Osteocyte (in vitro differentiated cells): ENCODE measurements at places on chromosomes 1 and 21. TPM values are rescaled to one million over a fixed set of nuclear protein-coding genes. Genes with fewer than 3 reads are reported as not detected.

GRCh38 chr1:157376681-157377080, 175.6 kb downstream of the FCRL5 start:
- H3K27me3 ChIP-seq, result peaks cover 65% of the 10 kb centered on the region
- no peak for DNase-seq
- H3K4me1 ChIP-seq, result no peaks in the 10 kb centered on the region
- no peak overlapping the region for H3K4me3 ChIP-seq
- H3K36me3 ChIP-seq, result no peaks in the 10 kb centered on the region

DNA sequence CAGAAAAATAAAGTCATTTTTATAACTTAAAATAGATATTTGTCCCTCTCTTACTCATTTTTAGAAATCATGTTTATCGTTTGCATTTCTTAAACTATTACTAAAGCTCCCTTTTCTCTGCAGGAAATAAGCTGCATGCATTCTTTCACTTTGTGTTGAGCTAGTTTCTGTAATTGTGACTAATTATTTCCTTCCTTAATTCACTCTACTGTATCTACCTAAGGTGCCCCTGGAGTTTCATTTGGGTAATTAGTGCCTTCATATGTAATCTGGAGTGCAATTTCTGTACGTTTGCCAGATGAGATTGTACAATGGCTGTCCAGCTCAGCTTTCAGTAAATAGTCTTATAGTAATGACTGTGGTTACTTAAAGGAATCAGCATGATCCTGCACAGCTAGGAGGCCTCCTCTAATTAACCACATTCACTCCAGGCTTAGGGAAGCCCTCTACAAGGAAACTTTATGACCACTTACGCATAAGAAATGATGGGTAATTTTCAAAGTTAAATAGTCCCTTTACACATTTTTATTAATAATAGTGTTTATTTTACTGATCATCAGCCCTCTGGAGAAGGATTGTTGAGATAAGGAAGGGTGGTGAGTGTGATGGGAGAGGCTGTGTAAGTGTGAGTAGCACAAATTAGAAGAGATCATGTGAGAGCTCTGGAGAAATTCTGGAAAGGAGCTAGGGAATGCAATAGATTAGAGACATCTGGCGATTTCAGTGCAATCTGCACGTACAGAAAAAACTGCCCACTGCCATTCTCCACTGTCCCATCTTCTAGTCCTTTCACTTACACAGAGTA, 86.8 kb downstream of the LRRC8C start:
- no peak for DNase-seq
- H3K4me1 ChIP-seq, result peaks cover 31% of the 10 kb centered on the region
- H3K27ac ChIP-seq, result no peak overlapping the region
- no peaks in the 10 kb centered on the region for H3K27me3 ChIP-seq
- no peaks in the 10 kb centered on the region for H3K36me3 ChIP-seq
- no peak overlapping the region for H3K4me3 ChIP-seq

DNA sequence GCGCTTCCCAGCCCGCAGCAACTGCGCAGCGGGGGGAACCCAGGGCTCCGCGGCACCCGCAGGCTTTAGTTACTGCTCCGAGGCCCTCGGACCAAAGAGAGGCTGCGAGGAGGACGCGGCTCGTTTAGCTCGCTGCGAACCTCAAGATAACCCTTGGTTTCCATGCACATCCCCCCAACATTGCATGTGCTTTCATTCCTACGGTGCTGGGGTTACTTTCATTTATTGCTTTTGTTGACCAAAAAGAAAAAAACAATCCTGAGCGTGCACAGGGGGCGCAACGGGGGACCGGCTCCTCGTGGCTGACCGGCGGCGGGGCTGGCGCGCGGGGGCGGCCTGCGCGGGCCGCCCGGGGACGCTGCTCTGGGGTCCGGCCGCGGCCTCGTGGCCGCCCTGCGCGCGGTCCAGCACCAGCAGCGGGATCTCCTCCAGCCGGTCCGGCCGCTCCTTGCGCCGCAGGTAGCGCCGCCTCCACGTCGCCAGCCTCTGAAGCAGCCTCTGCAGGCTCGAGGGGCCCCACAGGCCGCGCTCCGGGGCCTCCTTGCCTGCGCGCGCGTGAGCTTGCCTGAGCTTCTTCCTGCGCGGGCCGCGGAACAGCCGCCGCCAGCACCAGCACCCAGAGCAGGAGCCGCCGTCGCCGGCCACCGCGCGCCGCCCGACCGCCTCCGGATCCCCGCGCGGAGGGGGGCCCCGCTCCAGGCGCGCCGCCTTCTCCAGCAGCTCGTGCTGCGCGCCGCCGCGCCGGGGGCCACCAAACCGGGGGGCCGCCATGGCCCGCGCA, 77.4 kb downstream of the DESI2 start:
- H3K4me3 ChIP-seq, result peak overlapping the region; percentile 76
- peaks cover 8% of the 10 kb centered on the region for H3K4me1 ChIP-seq
- DNase-seq, result peak; percentile 87
- H3K27ac ChIP-seq, result peak overlapping the region; percentile 71

DNA sequence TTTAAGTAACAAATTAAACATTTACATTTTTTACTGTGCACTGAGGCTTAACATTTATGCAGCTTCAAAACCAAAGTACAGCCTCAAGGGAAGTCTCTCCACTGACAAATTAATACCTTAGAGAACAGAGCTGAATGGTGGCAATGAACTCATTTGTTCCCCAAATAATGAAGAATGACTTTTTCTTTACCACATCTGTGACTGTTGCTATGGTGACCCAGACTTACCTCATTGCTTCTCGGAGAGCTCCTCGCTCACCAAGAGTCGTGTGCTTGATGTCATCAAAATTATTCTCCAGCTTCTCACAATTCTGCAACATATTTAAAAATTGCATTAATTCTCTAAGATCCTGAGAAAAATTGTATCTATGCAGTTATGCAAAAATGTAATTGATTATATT, 92.9 kb downstream of the DPYD start:
- H3K27ac ChIP-seq, result no peak overlapping the region
- peaks cover 17% of the 10 kb centered on the region for H3K4me1 ChIP-seq
- no peak overlapping the region for H3K4me3 ChIP-seq
- peaks cover 4% of the 10 kb centered on the region for H3K36me3 ChIP-seq
- no peaks in the 10 kb centered on the region for H3K27me3 ChIP-seq

GRCh38 chr1:3155056-3155925, 86.3 kb downstream of the PRDM16 start:
- no peaks in the 10 kb centered on the region for H3K4me1 ChIP-seq
- no peak overlapping the region for H3K4me3 ChIP-seq
- H3K27ac ChIP-seq, result no peak overlapping the region
- no peaks in the 10 kb centered on the region for H3K27me3 ChIP-seq
- no peak for DNase-seq

DNA sequence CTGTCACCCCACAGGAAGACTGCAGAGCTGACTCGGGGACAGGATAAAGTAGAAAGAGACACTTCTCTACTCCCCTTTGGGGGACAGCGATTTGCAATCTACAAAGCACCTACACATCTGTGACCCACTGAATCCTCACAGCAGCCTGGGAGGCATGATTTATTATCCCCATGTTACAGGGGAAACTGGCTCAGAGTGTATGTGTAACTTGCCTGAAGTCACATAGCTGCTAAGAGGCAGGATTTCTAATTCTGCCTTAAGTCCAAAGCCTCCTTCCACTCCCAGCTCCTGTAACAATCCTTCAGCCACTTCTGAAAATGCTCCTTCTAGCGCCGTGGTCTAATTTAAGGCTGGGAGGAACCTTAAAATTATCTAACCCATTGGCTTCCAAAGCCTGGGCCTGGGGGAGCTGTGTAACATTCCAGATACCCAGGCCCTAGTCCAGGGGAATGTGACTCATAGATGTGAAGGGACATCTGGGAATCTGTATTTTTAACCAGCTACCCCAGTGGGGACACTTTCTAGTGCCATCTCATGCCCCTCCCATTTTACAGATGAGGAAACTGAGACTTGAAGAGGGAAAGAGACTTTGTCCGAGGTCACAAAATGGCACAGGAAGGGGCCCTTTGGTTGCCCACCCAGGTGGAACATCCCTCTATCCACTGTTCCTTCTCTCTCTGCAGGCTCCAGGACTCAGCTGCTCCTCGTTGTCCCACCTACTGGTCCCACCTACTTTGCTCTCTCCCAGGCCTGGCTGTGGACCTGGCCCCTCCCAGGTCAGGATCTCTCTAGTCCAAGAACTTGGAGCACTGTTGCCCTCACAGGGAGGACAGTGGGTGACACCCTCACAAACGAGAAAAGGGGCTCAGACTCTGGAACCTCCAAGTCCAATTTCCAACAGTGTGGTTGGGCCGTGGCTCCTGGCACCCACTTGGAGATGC, 48.9 kb downstream of the AHDC1 start:
- H3K4me3 ChIP-seq, result no peak overlapping the region
- DNase-seq, result no peak
- H3K27ac ChIP-seq, result peak overlapping the region; percentile 91
- H3K4me1 ChIP-seq, result peaks cover 55% of the 10 kb centered on the region

GRCh38 chr1:28642056-28642846, 616 bp downstream of the TAF12 start:
- no peaks in the 10 kb centered on the region for H3K36me3 ChIP-seq
- peaks cover 37% of the 10 kb centered on the region for H3K4me1 ChIP-seq
- no peak for DNase-seq
- H3K27ac ChIP-seq, result peak overlapping the region; percentile 99

DNA sequence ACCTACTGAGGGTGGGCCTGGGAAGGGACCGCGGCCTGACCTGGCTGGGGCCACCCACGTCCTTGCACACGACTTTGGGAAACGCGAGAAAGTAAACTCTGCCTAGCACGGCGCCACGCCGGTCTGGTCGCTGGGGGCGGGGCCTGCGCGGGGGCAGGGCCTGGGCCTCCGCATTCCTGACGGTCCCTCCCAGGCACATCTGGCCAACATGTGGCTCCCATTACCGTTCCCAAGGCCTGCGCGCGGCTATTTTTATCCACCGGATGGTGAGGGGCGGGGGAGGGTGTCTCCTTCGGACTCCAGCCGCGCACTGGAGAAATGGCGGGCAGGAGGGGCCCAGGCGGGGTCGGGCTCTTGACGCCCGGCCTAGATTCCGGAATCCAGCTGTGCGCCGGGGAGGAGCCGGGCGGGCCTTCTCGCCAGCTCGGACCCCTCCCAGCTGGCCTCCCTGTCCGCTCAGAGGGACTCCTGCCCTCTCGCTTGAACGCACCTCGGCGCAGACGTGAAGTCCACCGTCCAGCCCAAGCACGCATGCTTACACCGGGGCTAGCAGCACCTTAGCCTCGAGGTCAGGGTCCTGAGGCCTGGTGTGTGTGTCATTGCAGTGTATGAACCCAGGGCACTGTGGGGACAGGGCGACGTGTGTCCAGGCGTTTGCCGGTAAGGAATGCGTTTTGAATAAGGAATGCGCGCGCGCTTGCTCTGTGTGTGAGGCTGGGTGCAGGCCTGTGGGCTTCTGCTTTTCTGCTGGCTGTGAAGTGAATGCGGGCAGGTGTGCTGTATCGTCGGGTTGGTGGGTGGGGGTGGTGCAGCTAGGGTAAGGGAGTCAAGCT, 2.1 kb downstream of the EVA1B start:
- no peaks in the 10 kb centered on the region for H3K36me3 ChIP-seq
- peak overlapping the region; percentile 81 for H3K4me3 ChIP-seq
- peak; percentile 97 for DNase-seq

DNA sequence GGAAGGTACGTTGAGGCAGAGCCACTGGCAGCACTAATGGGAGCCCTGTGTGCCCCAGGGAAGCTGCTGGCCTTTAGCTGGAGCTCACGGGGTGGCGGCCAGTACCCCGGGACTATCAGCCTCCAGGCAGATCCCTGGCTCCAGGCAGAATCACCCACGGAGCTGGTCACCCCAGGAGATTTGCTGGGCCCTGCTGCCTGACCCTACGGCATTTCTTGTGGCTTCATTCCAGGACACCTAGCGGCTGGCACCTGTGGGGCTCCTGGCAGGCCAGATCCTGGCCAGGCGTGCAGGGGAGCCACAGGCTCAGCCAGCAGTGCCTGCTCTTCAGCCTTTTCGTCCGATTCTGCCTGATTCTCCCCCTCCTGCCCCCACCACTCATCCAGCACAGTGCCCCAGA, 7.1 kb downstream of the PADI1 start:
- H3K27ac ChIP-seq, result peak overlapping the region; percentile 77
- no peaks in the 10 kb centered on the region for H3K36me3 ChIP-seq
- DNase-seq, result no peak
- peaks cover 81% of the 10 kb centered on the region for H3K4me1 ChIP-seq

DNA sequence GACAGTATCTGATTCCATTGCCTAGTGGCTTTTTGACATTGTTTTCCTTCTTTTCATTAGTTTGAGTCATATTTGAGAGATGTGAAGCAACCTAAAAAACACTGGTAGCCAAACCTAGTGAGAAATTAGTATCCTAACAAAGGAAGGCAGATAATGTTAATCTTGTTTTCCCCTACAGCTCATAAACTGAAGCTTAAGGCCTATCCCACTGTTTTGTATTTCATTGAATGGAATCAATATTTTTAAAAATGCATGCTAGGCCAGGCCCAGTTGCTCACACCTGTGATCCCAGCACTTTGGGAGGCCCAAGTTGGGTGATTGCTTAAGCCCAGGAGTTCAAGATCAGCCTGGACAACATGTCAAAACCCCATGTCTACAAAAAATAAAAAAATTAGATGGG, 1.2 kb downstream of the CR1L start:
- no peak overlapping the region for H3K27ac ChIP-seq
- peaks cover 19% of the 10 kb centered on the region for H3K27me3 ChIP-seq
- H3K36me3 ChIP-seq, result no peaks in the 10 kb centered on the region

DNA sequence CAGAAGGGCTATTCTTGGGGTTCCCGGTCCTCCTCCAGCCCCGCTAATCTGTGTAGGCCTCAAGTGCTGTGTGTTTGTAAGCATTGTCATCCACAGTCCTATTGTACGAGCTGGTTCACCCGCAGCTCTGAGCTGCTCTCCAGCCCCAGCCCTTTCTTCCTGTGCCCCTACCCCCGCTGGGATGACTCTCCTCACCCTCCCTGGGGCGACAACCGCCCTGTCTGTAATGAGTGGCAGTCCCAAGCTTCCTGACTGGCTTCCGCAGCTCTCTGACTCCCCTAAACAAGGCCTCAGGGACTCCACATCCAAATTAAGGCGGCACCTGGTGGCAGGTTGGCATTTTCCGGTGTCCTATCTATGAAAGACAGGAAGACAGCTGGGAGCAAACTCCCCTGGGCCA, 45.8 kb downstream of the TFF3 start:
- no peaks in the 10 kb centered on the region for H3K27me3 ChIP-seq
- no peaks in the 10 kb centered on the region for H3K36me3 ChIP-seq
- peak overlapping the region; percentile 4 for H3K27ac ChIP-seq
- H3K4me3 ChIP-seq, result no peak overlapping the region

GRCh38 chr1:100552031-100552430, 14.1 kb downstream of the GPR88 start:
- no peaks in the 10 kb centered on the region for H3K4me1 ChIP-seq
- H3K36me3 ChIP-seq, result peaks cover 6% of the 10 kb centered on the region
- H3K27ac ChIP-seq, result no peak overlapping the region

DNA sequence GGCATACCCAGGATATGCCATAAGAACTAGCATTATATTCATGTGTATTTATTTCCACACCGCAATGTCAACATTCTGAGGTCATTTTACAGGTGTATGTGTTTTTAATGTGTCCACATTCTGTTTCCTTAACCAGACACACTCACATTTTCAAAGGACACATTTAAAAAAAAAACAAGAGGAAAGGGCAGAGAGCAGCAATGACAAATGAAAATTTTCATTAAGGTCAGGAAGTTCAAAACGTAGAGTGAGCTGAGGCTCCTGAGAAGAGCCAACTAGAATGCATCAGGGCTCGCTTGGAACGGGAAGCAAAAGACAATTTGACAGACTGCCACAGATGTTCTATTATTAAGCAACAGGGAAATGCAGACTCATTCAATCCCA, 4.8 kb upstream of the GNPAT start:
- DNase-seq, result no peak
- H3K36me3 ChIP-seq, result peaks cover 26% of the 10 kb centered on the region
- H3K27me3 ChIP-seq, result no peaks in the 10 kb centered on the region
- no peak overlapping the region for H3K4me3 ChIP-seq
- H3K27ac ChIP-seq, result no peak overlapping the region

GRCh38 chr21:42993051-42993712, 18.8 kb downstream of the PKNOX1 start:
- no peaks in the 10 kb centered on the region for H3K27me3 ChIP-seq
- peaks cover 5% of the 10 kb centered on the region for H3K36me3 ChIP-seq
- H3K4me1 ChIP-seq, result peaks cover 27% of the 10 kb centered on the region

The LAMC1 gene
- total RNA-seq, result 369 and 384 TPM in 2 replicates

The EPHB2 gene
- 32.5 and 33.6 TPM in 2 replicates for total RNA-seq

The PLA2G2F gene
- not detected in 2 replicates for total RNA-seq
